ENCODE measurements at places on chromosomes 2 and 18.

DNA sequence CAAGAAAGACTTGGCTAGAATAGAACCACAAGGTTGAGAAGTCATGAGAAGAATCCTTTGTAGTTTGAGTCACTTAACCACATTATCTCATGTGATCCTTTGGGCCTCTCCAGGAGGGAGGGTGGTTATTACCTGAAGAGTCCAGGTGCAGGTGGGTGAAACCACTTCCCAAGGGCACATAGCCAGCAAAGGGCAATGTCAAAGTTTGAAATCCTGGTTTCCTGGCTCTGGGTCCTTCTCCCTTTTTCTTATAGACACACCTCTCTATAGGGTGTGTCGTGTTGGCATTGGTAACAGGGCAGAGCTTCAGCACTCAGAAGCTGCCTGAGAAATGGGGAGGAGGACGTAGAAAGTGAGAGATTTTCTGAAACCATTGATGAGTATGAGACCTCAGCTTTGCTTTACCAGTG lies 137.9 kb downstream of the MGAT5 start:
- DNase-seq, result no peak

GRCh38 chr2:108855194-108855593 lies 68.6 kb downstream of the CCDC138 start:
- peak; percentile 37 for DNase-seq

GRCh38 chr2:10774394-10774793 lies 38.2 kb downstream of the PDIA6 start:
- no peak for DNase-seq

- DNase-seq, result no peak
Observed at GRCh38 chr18:58998401-58999203, 133.9 kb downstream of the ZNF532 start.

DNA sequence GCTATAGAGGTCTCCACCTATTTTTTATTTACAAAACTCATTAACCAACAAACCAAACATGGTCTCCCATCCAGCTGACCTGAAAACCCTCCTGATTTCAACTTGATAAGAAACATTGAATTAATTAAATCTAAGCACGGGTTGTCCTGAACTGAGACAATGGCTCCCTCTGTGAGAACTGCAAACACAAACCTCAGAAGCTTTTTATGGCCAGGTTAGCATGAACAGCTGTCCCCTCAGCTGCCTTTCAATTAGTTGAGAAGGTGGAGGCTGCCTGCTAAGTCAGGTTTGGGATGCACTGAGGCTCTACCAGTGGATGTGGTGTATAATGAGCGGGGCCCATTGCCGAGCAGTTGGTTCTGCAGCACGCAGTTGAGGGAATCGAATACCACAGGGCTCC lies 258.5 kb upstream of the DDX18 start:
- no peak for DNase-seq

- no peak for DNase-seq
Observed at GRCh38 chr2:219287580-219288265, 8.6 kb downstream of the DNAJB2 start.

GRCh38 chr2:233267516-233268245 lies 16.2 kb downstream of the ATG16L1 start:
- DNase-seq, result peak; percentile 90

DNA sequence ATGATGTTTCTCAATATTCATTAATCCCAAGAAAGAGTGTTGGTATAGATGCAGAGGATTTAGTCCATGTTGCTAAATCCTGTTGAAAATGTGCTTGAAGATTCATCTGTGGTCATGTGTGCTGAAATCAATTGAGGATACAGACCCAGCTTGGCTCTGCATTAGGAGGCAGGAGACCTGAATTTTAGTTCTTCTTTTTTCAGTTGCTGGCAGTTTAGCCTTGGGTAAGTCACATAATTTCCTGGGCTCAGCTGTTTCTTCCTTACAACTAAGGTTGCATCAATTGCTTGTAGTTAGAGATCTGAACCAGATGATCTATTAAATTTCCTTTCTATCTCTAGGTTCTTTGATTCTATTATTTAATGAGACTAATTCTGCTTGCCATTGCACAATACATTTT lies 54.4 kb downstream of the SETBP1 start:
- no peak for DNase-seq

GRCh38 chr2:121505005-121505404 lies 25.7 kb upstream of the RNU4ATAC start:
- DNase-seq, result no peak

DNA sequence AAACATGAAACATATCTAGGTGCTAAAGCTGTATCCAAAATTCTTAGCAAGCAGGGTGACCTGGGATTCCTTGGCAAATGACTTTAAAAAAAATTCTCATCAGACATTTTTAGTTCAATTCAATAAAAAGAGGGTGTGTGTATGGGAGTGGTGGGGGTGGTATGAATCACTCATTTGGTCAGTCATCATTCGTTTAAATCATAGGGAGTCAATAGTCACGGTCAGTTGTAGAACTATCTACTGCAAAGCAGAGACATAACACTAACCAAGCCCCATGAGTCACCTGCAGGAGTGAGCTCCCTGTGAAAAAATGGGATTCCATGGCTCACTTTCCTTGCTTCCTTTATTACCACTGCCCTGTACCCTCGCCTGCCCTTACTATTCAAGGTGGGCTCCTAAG lies 380.6 kb upstream of the TCF4 start:
- DNase-seq, result no peak

DNA sequence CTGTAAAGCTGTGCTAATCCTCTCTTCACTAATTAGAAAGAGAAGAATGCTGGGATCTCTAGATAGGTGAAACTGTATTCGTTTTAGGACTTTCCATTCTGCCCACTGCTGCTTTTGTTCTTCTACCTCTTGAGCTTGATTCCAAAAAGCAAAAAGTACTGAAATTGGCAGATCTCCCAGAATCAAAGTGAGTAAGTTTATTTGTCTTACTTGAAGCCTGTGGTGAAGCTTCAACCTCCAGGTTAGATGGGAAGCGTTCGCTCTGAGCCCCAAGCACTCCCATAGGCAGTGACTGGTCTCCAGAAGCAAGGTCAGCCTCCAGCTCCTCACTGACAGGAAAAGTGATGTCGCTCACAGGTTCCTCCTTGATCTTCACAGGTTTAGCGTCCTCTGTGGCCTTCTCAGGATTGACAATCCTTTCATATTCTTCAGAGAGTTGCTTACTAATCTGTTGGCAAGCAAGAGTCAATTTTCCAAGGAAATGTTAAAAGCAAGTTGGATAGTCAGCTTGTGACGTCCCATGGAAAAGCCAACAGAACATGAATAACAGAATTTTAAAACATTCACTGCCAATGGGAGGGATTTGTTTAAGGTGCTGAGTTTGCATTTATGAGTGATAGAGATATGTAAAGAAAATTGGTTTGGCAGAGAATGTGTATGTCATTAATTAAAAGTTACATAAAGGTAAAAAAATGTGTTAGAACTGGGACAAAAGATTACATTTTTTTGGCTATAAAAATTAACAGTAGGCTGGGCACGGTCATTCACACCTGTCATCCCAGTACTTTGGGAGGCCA lies 8.1 kb downstream of the SUPT7L start:
- no peak for DNase-seq

DNA sequence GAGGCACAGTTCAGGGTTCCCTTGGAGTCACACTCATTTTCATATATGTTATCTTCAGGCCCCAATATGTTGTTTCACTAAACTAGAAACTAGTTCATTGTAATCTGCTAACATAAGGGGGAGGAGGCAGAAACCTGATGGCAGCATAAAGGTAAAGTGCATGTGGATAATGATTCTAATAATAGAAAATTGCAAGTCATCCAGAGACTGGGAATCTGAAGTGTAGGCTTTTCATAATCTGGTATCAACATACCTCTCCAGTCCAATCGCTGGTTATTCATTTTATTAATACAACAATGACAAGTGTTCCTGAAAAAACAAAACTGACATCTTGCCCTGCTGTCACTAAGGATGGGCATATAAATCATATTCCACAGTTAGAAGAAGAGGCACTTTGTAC lies 326.3 kb upstream of the ZNF804A start:
- DNase-seq, result no peak

GRCh38 chr2:149076863-149077412 lies 38.4 kb downstream of the LYPD6B start:
- DNase-seq, result no peak

DNA sequence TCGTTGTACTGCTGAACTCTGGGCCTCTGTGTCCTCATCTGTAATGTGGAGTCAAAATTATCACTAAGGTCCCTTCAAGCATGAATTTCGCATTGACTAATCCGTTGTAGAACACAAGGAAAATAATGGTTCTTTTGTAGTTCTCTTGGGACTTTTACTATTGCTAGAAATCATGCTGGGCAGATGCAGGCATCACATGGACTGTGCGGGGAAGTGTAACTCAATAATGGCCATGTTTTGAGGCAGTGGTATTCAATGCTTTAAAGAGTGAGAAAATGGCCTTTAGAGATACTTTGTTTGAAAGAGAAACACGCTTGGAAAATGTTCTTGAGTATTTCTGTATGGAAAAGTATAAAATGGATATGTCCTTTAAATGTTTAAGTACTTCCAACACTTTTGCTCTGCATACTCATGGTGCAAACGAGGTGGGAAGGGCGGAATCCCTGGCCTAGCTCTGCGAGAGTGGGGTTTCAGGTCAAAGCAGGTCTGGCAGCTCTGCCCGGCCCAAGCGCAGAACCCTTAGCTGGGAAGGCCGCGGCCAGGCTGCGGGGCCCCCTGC lies 117.3 kb upstream of the MSTN start:
- DNase-seq, result no peak

DNA sequence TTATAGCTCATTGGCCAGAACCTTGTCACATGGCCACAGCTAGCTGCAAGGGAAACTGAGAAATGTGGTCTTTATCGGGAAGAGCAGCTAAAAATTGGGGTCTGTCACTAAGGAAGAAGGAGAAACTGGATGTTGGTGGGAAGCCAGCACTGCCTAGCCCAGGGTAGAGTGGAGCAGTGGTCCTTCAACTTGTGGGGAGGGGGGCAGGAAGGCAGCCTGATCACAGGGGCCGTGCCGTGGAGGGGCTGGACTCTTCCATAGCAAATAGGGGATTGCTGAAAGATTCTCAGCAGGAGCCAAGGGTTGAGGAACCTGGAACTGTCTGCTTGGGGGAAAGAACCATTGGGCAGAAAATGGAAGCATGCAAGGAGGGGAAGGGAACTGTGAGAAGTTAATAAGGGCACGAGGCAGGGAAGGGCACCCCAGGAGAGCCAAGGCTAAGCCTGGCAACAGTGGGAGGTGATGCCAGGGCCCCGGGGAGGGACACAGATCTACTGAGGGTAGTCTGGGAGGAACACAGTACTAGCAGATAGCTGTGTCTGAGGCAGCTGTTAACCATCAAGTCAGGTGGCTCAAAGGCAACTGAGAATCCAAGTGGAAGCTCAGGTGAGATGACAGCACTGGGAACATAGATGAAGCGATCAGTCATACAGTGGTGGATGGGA lies 5.9 kb upstream of the NEURL3 start:
- no peak for DNase-seq

GRCh38 chr2:128162266-128162665 lies 71.3 kb downstream of the UGGT1 start:
- no peak for DNase-seq

DNA sequence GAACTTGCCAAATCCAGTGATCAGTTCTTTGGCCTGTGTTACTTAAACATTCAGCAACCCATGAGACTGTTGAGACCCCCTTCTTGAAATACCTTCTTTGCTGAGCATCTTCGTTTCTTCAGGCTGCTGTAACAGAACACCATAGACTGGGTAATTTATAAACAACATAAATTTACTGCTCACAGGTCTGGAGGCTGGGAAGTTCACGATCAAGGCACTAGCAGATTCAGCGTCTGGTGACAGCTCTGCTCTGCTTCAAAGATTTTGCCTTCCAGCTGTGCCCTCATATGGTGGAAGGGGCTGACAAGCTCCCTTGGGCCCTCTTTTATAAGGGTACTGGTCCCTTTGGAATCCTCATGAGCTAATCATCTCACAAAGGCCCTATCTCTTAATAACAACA lies 28.8 kb upstream of the TSPYL6 start:
- DNase-seq, result no peak

- no peak for DNase-seq
Observed at GRCh38 chr2:229454934-229455631, 184.0 kb upstream of the PID1 start.

GRCh38 chr2:1407950-1408675 lies 5.2 kb upstream of the TPO start:
- DNase-seq, result no peak

DNA sequence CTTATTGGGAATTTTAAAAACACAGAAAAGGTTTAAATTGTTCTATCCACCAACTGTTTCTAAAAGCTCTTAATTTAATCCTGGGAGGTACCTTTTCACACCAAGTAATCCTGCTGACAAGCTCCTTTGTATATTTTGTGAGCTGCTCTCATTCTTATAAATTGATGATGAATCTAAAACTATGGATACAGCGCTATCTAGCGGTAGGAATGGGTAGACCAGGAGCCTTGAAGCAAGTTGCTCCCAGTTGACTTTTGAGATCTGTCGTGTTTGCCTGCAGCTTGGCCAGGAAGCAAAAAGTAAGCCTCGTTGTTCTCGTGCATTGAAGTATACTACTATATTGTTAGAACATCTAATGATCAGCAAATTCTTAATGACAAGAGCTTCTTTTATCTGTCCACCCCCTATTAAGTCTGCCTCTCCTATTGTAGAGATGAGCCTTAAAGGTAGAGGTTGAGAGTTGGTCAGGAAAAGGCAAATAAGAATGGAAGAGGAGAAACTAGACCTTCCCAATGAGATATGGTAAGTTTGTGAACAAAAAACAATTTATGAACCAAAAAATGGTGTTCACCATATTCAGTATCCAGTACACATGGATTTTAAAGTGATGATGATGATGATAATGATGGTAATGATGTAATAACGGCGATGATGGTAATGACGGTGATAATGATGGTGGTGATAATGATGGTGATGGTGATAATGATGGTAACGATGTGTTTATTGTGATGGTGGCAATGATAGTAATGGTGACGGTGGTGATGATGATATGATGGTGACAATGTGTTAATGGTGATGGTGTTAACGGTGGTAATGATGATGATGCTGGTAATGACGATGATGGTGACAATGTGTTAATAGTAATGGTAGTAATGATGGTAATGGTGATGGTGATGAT lies 212.1 kb upstream of the NCKAP5 start:
- peak; percentile 7 for DNase-seq
